Activated CD8-positive, alpha-beta T cell treated with anti-CD3 and anti-CD28 coated beads for 36 hours (primary cell): ENCODE measurements at places on chromosomes 3 and 15.

DNA sequence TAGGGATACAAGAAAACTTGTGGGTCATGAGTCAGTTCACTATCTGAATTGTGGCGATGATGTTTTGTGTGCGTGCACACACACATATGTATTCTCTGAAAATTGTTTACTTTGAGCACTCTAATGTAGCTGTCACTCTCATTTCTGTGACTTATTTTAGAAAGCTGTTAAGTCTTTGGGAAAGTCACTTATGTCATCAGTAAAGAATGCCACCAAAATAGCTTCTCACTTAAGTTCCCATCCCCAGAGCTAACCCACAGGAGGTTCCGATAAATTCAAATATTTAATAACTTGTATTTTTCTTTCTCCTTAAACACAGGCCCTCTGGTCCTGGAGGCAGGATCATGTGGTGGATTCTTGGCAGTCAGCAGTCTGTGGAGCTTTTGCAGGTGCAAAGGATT is 138.3 kb downstream of the LRIG1 start:
- no peaks in the 10 kb centered on the region for H3K27me3 ChIP-seq
- no peak overlapping the region for H3K27ac ChIP-seq
- DNase-seq: no peak
- H3K4me3 ChIP-seq: no peak overlapping the region
- H3K36me3 ChIP-seq: peaks cover 10% of the 10 kb centered on the region

DNA sequence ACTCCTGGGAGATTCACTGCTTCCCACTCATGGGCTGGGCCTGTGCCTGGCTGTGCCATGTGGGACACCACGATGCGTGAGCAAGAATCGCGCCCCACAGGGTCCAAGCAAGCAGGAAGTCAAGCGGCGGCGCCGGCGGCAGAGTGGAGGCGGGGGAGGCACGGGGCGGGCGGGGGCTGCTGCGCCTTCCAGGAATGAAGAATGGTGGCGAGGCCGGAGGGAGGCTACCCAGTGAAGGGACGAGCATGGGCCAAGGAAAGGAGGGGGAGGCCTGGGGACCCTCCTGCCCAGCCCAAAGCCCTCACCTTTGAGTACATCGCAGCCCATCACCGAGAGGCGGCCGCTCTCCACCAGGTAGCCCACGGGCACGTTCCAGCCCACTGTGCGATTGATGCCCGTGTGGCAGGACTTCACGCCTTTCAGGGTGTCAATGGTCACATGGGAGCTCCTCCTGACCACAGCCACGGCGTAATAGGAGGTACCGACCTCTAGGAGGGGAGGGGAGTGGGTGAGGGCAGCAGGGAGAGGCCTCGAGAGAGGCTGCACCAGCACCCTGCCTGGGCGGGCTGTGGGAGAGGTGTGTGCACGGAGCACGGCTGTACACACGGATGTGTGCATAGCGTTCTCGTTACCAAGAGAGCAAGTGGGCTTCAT is 5.5 kb downstream of the MELTF start:
- peaks cover 10% of the 10 kb centered on the region for H3K27me3 ChIP-seq
- H3K36me3 ChIP-seq: no peaks in the 10 kb centered on the region
- no peak overlapping the region for H3K27ac ChIP-seq
- no peak for DNase-seq
- no peak overlapping the region for H3K4me3 ChIP-seq

- H3K4me1 ChIP-seq: peaks cover 38% of the 10 kb centered on the region
- peaks cover 46% of the 10 kb centered on the region for H3K36me3 ChIP-seq
- H3K27ac ChIP-seq: peak overlapping the region; percentile 73
- H3K4me3 ChIP-seq: no peak overlapping the region
These were observed 6.8 kb downstream of the UBL7 start for GRCh38 chr15:74453925-74454763.

DNA sequence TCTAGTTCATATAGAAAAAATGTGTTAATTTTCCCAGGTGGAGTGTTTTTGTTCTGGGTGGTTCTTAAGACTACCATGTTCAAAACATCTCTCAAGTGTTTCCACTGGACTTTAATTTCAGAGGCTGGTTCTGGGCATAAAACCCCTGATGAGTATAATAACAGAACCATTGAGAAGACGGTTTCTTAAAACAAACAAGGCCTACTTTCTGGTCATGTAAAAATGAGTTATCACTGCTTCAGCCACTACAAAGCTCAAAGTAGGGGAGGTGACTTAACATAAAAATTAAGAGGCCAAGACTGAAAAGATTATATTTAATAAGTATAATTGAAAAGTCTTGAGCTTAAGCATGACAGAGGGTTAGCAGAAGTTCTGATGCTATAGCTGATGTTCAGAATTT is 33.8 kb downstream of the RYR3 start:
- H3K4me1 ChIP-seq: no peaks in the 10 kb centered on the region
- no peak for DNase-seq
- no peaks in the 10 kb centered on the region for H3K27me3 ChIP-seq
- H3K4me3 ChIP-seq: no peak overlapping the region
- no peak overlapping the region for H3K27ac ChIP-seq
- no peaks in the 10 kb centered on the region for H3K36me3 ChIP-seq

- H3K36me3 ChIP-seq: no peaks in the 10 kb centered on the region
- DNase-seq: peak; percentile 61
- H3K4me1 ChIP-seq: no peaks in the 10 kb centered on the region
- no peak overlapping the region for H3K4me3 ChIP-seq
These were observed 104.2 kb upstream of the RAD18 start for GRCh38 chr3:9067352-9067975.

GRCh38 chr3:124928333-124929202 is 6.0 kb downstream of the MUC13 start:
- peak; percentile 85 for DNase-seq
- H3K27me3 ChIP-seq: peaks cover 16% of the 10 kb centered on the region
- H3K27ac ChIP-seq: no peak overlapping the region

GRCh38 chr3:50156549-50157493 is 1.7 kb downstream of the SEMA3F start:
- H3K27ac ChIP-seq: no peak overlapping the region
- no peaks in the 10 kb centered on the region for H3K36me3 ChIP-seq
- peaks cover 30% of the 10 kb centered on the region for H3K27me3 ChIP-seq
- H3K4me1 ChIP-seq: peaks cover 8% of the 10 kb centered on the region

- no peak for DNase-seq
- no peak overlapping the region for H3K27ac ChIP-seq
These were observed 5.5 kb upstream of the ZNF35 start for GRCh38 chr3:44643024-44643423.

DNA sequence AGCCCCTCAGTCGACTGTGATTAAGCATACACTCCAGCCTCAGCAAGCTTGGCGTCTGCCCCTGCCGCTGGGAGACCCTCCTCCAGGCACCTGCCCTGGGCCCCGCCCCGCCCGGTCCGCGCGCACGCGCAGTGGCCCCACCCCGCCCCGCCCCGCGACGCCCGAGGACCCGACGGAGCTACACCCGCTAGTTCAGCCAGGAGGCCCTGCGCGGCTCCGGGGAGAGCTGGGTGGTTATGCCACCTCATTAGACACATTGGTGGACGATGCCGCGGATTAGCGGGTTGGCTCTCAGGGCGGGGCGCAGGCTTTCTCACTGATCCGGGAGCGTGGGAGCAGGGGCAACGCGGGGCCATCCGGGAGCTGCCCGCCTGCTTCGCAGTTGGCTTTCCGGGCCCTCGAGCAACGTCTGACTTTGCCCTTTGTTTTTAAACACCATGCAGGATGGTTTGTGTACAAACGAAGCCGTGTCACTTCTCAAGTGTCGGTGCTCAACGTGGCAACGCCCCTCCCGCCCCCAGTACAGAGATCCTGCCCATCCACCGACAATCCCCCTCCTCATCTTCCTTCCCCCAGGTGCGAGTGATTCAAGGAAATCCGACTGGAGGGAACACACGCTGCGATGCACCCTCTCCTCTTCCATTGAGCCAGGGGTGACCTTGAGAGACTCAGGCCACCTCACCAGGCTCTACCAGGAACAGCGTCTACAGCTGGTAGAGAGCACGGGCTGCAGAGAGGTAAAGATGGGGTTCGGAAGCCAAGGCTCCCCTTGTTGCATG is 109.3 kb downstream of the SHQ1 start:
- H3K4me1 ChIP-seq: peaks cover 14% of the 10 kb centered on the region
- peak; percentile 80 for DNase-seq
- H3K4me3 ChIP-seq: peak overlapping the region; percentile 70
- H3K27me3 ChIP-seq: no peaks in the 10 kb centered on the region
- no peaks in the 10 kb centered on the region for H3K36me3 ChIP-seq

DNA sequence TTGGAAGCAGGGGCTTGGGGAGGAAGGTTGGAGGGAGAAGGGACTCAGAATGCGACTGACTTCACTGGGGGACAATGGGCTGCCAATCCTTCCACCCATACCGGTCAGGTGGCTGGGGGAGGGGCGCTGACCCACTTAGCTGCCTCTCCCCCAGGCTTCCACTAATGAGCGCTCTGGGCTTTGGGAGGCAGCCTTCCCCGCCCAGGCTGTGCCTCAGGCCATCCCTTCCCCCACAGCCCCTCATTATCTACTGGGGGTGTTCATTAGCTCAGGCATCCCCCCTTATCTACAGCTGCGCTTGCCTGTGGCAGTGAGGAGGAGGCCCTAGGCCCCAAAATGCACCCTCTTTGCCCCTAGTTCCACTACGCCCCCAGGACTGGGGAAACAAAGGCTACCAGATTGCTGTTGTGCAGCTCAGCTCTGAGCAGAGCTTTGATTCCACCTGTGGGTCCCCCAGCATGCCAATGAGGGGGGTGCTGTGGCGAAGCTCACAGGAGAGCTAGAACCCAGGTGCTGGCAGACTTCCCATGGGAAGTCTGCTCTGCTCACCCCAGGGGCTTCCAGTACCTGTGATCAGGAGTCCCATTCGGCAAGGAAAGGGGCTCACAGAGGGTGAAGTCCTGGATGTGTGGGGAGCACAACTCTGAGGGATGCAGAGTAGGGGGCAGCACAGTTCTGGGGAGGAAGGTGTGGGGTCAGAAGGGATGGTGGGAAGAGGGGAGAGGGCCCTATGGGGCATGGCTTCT is 29.4 kb upstream of the SEMA3F start:
- no peaks in the 10 kb centered on the region for H3K4me1 ChIP-seq
- no peaks in the 10 kb centered on the region for H3K27me3 ChIP-seq
- no peak for DNase-seq
- no peaks in the 10 kb centered on the region for H3K36me3 ChIP-seq
- H3K4me3 ChIP-seq: no peak overlapping the region

GRCh38 chr15:81118361-81118760 is 15.7 kb upstream of the CFAP161 start:
- H3K27me3 ChIP-seq: peaks cover 39% of the 10 kb centered on the region
- H3K27ac ChIP-seq: no peak overlapping the region
- H3K4me3 ChIP-seq: no peak overlapping the region
- peaks cover 5% of the 10 kb centered on the region for H3K4me1 ChIP-seq

GRCh38 chr3:52254608-52255007 is 9.0 kb downstream of the PPM1M start:
- H3K36me3 ChIP-seq: peaks cover 86% of the 10 kb centered on the region
- no peak for DNase-seq
- no peaks in the 10 kb centered on the region for H3K27me3 ChIP-seq
- peak overlapping the region; percentile 99 for H3K27ac ChIP-seq
- peak overlapping the region; percentile 70 for H3K4me3 ChIP-seq
- H3K4me1 ChIP-seq: peaks cover 85% of the 10 kb centered on the region

DNA sequence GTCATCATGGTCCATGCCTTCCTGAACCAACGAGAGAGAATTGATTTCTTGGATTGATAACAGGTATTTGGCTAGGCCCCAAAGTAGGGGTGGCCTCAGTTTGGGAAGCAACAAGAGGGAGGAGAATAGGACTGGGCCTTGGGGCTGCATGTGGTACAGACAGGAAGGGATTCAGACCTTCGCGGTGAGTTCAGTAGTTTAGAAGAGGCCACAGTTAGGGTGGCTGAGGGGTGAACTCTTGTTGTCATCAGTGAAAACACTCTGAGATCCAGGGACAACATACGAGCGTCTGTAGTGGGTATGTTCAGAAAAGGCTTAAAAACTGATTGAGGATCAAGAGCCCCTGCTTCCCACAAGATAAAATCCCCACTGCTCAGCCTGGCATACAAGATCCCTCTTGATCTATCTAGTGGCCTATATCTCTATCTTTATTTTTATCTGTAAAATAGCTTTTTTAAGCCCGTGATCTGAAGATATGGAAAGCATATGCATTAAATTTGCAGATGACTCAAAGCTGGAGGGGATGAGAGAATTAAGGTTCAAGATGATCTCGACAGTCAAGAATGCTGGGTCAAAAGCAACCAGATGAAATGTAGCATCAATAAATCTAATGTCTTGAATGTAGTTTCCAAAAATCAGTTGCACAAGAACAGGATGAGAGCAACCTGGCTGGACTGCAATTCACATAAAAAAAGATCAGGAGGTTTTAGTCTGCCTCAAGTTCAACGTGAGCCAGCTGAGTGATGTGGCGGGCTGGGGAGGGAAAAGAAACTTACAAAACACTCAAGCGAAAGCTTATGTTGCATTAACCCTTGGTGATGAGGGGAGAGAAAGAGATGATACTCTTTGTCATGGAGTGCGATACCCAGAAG is 221.1 kb upstream of the TLE3 start:
- H3K27ac ChIP-seq: no peak overlapping the region
- no peaks in the 10 kb centered on the region for H3K4me1 ChIP-seq
- no peaks in the 10 kb centered on the region for H3K36me3 ChIP-seq
- H3K4me3 ChIP-seq: no peak overlapping the region

GRCh38 chr15:64460724-64461720 is 644 bp downstream of the ZNF609 start:
- H3K4me1 ChIP-seq: peaks cover 70% of the 10 kb centered on the region
- peaks cover 22% of the 10 kb centered on the region for H3K36me3 ChIP-seq
- DNase-seq: peak; percentile 56
- H3K27ac ChIP-seq: peak overlapping the region; percentile 88

DNA sequence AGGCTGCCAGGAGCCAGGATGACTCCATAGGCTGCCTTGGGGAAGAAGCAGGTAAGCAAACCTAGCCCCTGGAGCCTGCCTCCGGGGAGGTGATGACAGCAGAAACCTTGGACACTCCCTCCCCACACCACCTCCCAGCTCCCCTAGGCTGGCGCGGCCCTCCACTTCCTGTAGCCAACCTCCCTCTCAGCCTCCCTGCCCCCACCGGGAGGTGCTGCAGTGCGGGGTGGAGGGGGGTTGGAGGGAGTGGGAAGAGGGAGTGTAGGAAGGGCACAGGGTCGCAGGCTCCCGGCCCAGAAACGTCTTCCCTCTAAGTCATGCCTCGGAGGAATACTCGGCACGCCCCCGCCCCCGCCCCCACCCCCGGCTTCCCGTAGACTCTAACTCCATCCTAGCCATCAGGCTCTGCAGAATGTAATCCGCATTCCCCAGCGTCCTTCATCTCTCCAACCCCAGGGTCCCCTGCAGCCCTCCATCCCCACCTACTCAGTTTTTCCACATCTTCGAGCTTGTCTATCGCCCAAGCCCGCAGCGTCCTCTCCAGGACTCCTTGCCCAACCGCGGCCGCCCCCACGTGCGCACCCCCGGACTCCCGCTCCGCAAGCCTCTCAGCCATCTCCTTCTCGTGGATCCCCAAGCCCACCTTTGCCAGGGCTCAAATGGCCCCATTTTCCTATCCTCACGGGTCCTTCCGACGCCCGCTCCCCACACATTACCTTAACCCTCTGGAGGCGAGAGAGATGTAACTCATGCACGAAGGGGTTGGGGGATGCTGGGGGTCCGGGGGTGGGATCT is 528 bp downstream of the LPCAT4 start:
- H3K4me3 ChIP-seq: peak overlapping the region; percentile 99
- peaks cover 11% of the 10 kb centered on the region for H3K36me3 ChIP-seq
- peaks cover 33% of the 10 kb centered on the region for H3K4me1 ChIP-seq
- H3K27me3 ChIP-seq: no peaks in the 10 kb centered on the region
- H3K27ac ChIP-seq: peak overlapping the region; percentile 87

GRCh38 chr3:42119561-42120355 is 28.6 kb downstream of the TRAK1 start:
- peaks cover 3% of the 10 kb centered on the region for H3K36me3 ChIP-seq
- DNase-seq: no peak
- H3K4me3 ChIP-seq: no peak overlapping the region

GRCh38 chr3:48186631-48187300 is 1.5 kb downstream of the CDC25A start:
- H3K4me1 ChIP-seq: peaks cover 18% of the 10 kb centered on the region
- H3K27me3 ChIP-seq: peaks cover 8% of the 10 kb centered on the region
- peak overlapping the region; percentile 97 for H3K4me3 ChIP-seq
- DNase-seq: peak; percentile 7
- H3K27ac ChIP-seq: peak overlapping the region; percentile 84
